ENCODE measurements at places on chromosomes 2 and 18. TPM values are rescaled to one million over a fixed set of nuclear protein-coding genes. Genes with fewer than 3 reads are reported as not detected.

TUBB8B gene
- polyA plus RNA-seq = not detected

FAM168B gene
- polyA plus RNA-seq = 23.6 TPM

- DNase-seq = no peak
Measured at GRCh38 chr2:239257511-239257937, 143.3 kb downstream of the HDAC4 start.

- no peak for DNase-seq
Measured at GRCh38 chr2:145806546-145806945, 1286.6 kb upstream of the ZEB2 start.

DNA sequence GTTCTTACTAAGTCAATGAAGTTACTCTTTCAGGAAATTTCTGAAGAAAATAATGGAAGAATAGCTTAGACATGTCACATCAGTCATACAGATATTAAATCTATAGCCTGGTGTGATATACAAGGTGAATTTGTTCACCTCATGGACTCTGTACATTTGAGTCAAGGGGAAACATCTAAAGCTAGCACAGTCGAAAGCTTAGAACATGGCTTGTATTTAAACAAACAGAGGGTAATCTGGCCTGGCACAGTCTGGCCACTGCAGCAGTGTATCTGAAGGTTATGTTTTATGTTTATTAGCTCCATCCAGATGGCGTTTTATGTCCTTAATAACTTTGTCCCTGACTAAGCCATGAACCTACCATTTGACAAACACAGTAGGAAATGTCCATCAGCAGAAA lies 817.3 kb downstream of the SATB2 start:
- DNase-seq = no peak

DNA sequence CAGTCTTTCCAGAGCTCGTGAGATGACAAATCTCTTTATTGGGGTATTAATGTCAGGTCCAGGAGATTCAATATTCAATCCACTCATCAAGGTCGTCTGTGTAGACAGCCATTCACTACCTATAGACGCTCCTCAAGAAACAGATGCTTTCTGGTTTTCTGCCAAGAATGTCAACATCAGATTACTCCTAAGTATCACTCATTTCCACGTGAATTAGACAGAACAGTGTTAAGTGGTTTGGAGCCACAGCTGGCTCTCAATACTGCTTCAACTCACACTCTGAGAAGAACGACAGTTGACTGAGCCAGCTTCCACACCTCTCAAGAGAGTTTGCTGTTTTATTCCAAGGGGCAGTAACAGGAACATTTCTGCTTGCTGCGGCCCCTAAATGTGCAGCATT lies 113.5 kb upstream of the NEDD4L start:
- DNase-seq = no peak

GRCh38 chr18:36636237-36636817 lies 192.5 kb downstream of the TPGS2 start:
- no peak for DNase-seq

LCT gene
- polyA plus RNA-seq = not detected

DNA sequence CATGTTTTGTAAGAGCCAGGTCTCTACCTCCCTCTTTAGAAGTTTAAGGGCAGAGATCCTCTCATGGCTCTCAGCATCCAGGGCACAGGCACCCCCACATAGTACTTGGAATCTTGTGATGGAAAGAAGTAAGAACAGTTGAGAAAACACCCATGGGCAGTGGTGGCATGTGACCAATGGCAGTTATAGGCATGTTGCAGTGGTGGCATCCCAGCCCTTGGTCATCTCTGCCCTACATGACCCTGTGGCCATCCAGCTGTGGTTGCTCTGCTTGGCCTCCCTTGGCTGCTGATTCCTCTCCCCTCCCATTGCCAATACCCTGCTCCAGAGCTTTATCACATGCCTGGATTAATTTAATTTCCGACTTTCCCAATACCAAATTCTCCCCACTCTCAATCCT lies 13.3 kb upstream of the MSH2 start:
- no peak for DNase-seq

RPRM gene
- not detected for polyA plus RNA-seq

DNA sequence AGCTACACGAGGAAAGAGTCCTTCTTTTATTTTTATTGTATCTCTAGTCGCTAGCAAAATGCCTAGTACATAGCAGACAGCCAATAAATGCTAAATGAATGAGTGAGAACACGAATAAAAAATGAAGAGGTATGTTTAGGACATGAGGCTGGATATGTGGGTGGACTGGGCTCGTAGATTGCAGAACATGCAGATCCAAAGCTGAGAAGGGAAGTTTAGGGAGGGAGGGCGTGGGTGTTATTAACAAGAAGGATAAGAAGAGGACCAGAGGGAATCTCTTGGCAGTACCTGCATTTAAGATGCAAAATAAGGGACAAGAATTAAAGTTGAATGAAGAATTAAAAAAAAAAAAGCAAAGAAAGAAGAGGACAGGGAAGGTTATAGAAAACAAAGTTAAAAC lies 161.1 kb downstream of the MAP2 start:
- no peak for DNase-seq

DNA sequence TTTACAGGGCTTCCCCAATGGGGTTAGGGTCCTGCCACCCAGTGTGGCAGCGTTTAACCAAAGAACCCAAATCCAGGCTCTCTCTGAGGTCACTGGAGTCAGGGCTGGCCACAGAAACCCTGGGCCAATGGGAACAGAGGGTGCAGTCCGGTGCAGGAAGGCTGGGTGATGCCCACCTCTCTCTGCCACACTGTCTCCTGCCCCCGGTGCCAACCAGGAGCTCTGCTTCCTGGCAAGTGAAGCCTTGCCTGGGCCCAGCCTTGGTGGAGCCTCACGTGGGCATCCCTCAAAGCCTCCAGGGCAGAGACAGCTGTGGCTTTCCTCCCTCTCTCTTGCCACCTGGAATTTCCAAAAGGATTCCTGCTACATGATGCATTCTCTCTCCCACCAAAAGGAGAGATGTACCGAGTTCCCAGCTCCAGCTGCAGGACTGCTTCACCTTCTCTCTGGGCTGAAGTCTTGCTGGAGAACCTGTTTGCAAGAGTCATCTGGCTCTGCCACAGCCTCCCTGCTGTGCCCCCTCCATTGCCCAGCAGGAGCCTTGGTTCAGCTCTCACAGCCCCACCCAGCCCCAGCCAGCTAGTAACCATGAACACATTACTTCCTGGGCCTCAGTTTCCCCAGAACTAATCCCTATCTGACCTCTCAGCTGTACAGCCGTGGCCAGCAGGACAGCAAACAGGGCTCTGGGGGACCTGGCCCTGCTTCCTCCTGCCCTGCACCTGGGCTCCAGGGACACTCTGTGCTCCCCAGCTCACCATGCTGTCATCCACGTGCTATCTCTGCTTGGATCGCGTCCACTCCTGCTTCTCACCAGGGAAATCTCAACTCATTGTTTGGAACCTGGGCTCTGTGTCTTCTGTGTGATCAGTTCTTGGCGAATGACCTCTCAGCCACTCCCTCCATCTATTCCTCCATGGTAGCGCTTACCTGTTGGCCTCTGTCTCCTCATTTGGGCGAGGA lies 43.4 kb downstream of the KCNF1 start:
- no peak for DNase-seq

DNA sequence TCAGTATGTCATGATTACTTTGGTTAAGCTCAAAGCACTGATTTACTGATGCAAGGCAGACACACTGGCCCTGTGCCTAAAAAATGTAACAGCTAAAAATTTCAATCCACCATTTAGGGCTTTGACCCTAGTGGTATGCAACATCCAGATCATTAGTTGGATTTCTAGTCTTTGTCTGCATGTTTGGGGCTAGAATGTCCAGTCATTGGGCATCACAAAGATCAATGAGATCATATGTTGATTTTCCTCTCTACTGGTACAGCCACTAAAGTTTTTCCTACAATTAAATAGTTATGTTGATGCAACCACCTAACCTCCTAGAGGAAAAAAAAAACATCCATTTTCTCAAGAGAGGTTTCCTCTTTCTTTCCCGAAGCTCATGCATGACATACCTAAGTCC lies 53.4 kb upstream of the REV1 start:
- no peak for DNase-seq

DNA sequence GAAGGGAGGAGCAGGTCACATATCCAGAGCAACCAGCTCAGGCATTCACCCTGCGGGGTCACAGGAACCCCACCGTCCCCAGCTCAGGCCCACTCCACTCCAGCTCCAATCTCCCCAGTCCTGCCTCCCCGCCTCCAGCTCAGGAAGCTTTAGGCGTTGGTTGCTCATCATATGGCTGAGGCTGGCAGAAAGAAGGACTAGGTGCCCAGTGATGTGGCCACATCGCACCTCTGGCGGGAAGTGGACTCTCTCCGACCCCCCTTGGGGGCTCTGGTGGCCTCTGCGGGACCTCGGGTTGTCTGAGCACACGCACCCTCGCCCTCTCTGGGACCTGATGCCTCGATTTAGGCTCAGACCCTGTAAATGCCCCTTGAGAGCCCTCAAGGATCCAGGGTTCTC lies 187.7 kb downstream of the ZFP36L2 start:
- DNase-seq = no peak

- no peak for DNase-seq
Measured at GRCh38 chr2:8833853-8834252, 3.6 kb downstream of the KIDINS220 start.

- no peak for DNase-seq
Measured at GRCh38 chr2:69954084-69954483, 7.3 kb downstream of the ASPRV1 start.

DNA sequence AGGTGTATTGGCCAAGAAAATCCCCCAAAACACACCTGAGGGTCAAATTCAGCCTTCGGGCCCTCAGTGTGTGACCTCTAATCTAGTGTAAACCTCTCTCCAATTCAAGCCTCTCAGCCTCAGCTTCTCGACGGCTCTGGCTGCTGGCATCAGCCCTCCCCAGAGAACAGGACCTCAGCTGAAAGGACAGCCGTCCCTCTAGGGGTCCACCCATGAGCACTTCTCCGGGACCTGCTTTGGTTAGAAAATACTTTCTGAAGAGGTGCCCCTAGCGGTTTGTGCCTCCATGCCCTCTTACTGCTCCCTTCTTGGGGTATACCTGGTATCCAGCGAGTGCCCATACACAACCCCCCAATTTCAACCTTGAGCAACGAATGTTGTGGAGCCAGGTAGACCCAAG lies 48.8 kb downstream of the INHBB start:
- no peak for DNase-seq

GNLY gene
- 19,340 TPM for polyA plus RNA-seq

DNA sequence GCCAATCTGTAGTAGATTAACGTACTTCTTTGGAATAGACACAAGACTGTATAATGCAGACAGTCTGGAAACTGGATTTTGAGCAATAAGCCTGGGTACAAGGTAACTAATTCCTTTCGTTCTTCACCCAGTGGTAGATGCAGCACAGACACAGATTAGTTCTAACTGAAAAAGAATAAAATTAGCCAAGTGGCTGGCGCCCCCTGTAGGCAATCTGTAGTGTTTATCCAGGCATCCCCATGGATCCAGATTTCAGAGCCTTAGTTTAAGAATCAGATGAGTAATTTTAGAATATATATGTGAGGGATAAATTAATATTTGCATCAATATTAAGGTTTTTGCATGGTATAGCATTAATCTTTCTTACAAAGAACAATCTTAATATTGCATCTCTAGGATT lies 563.9 kb downstream of the DCC start:
- DNase-seq = no peak

MZT2A gene
- polyA plus RNA-seq = 129 TPM

GRCh38 chr2:75522543-75523312 lies 38.0 kb downstream of the EVA1A start:
- DNase-seq = no peak

DNA sequence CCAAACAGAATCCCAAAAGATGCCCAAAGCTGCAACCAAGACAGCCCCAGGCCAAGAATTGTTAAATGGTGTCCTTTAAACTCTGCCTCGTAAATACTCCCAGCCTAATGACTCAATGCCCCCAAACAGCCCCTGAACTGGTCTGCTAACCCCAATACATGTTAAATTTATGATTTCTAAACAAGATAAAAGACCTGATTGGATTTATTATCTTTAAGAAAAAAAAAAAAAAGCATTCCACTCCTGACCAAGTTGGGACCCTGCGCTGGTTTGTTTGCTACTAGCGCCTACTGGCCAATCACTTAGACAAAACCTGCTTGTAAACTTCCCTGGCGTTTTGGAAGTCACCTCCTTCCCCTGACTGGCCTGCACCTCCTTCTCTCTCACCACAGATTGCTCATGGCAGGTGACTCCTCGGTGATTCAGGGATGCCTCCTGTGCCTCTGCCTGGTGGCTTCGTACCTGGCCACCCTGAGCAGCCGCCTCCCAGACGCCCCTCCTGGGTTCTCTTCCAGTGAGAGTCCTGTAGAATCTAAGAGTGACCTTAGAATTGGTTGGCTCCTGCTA lies 121.3 kb downstream of the BCL11A start:
- DNase-seq = no peak

- no peak for DNase-seq
Measured at GRCh38 chr2:73109431-73110167, 3.1 kb downstream of the RAB11FIP5 start.

DNA sequence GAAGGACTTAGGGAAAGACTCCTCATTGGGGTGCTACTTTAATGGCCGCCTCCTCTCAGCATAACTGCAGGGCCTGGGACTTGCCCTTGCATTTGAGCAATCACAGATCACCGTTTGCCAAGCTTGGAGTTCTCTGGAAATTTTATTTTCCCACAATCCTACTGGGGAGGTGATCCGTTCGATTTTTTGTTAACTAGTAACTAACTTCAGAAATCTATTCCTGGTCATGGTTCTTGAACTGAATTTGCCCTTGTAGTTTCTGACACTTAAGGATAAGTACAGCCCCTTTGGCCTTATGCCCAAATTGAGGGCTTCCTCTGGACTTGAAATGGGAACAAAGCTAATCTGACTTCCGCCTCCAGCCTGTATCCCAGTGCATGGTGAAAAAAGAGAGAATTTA lies 60.5 kb upstream of the ST3GAL5 start:
- DNase-seq = no peak

DNA sequence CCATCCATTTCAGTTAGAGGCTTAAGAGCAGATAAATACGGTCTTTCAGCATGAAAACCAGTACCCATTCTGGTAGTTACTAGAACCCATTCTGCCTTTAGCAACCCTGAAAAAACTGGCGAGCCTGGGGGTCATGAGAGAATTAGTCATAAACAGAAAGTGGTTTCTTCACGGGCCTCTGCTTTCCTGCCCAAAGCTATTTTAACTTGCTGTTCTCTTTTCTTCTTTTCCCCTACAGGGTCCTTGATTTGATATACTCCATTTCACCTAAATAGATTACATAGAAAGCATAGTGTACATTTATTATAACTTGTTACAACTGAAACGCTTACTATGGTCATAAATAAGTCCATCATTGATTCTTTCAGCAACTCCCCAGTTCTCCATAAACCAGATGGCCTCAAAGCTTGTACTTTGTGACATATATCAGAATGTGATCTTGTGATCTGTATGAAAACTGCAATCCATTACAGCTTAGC lies 48.3 kb downstream of the WDFY1 start:
- DNase-seq = no peak

DNA sequence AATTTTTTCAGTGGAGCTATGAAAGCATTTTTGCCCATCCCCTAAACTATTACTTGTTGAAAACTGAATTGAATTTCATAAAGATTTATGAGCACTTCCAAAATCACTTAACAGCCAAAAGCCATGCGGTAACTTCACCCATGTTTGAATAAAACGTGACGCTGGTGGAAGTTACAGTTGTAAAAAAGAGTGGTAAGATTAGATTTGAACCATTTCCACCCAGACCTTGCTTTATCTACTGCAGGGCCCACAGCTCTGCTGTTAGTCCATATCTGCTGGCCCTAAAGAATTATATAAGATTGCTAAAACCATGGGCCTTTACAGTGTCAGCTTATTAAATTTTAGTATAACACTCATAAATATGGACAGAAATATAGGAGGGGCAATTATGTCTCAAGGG lies 15.5 kb upstream of the ITGA4 start:
- no peak for DNase-seq

- DNase-seq = peak; percentile 20
Measured at GRCh38 chr2:71157124-71157793, 26.8 kb downstream of the MPHOSPH10 start.

- no peak for DNase-seq
Measured at GRCh38 chr2:159637240-159637639, 20.9 kb upstream of the BAZ2B start.

Measured in immature natural killer cell (primary cell).